ENCODE measurements at places on chromosomes 7 and 10. TPM values are rescaled to one million over a fixed set of nuclear protein-coding genes. Genes with fewer than 3 reads are reported as not detected.

DNA sequence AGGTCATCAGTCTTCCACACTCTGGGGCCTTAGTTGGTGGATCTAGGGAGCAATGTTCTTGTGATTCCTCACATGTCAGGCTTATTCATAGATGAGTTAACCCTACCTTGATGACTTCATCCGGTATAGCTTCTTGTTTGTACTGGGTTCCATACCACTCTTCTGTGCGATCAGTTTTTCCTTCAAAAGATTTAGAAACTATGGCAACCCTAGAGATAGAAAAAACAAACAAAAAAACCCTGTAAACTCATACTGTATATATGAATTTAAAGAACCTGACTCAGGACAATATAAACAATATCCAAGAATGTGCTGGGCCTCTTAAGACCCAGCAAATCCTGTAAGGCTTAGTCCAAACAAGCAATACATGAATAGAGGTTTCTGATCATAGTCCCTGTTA, 83.5 kb downstream of the IDE start:
- DNase-seq, result no peak
- no peak overlapping the region for H3K4me3 ChIP-seq
- H3K4me1 ChIP-seq, result no peaks in the 10 kb centered on the region
- no peaks in the 10 kb centered on the region for H3K27me3 ChIP-seq
- H3K27ac ChIP-seq, result no peak overlapping the region
- H3K36me3 ChIP-seq, result peaks cover 18% of the 10 kb centered on the region

DNA sequence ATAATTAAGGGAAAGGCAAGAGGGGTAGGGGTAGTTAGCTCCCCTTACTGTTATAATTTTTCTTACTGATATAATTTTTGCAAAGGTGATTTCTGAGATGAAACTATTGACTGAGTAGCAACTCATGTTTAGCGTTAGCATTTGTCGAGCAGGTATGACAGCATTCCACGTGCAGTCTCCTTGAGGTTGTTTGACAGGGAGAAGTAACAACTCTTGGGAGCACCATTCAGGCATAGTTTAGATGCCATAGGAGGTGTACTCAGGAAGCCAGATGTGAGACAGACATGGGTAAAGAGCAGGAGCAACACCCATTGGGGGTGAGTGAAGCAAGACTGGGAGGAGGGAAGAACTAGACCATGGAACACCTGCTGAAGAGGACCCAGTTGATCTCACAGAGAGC, 96.6 kb upstream of the KLF6 start:
- no peaks in the 10 kb centered on the region for H3K27me3 ChIP-seq
- H3K4me3 ChIP-seq, result no peak overlapping the region
- no peaks in the 10 kb centered on the region for H3K36me3 ChIP-seq
- H3K27ac ChIP-seq, result no peak overlapping the region

DNA sequence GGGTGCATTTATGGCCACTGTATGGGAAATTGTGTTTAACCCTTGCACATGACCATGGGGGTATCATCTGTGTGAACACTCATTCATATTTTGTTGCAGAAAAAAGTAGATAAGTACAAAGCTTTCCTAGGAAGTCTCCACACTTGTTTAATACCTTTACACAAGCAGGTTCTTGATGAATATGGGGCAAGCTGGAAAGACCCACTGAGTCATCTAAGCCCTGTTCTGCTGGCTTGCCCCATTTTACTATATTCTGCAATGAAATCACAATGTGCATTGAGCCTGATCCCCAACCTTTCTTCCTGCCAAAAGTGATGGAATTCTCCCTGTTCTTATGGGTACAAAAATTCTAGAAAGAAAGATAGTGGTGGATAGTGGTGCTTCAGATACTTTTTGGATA, 99.8 kb downstream of the CCDC71L start:
- no peaks in the 10 kb centered on the region for H3K36me3 ChIP-seq
- no peaks in the 10 kb centered on the region for H3K27me3 ChIP-seq
- no peaks in the 10 kb centered on the region for H3K4me1 ChIP-seq
- no peak overlapping the region for H3K27ac ChIP-seq
- DNase-seq, result no peak

The SLC16A12 gene
- not detected for polyA plus RNA-seq

DNA sequence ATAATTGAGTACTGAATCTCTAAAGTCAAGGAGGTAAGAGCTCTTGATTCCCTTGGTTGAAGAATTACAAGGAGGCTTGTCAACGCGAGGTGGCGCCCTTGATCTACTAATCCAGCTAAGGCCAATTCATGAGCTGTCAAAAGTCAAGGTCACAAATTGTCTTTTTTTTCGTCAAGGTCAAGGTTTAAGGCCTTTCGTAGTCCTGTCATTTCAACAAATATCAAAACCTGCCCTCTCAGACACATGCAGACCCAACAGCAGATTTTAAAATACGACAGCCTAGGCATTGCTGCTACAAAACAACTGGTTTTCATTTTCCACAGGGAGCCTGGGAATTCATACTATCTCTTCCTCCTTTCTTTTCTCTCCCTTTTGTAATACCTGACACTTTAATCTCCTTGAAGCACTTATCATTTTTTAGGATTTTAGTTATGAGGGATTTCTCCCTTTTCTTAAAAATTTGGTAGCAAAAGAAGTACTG, 3.6 kb downstream of the HOXA13 start:
- peaks cover 8% of the 10 kb centered on the region for H3K4me1 ChIP-seq
- H3K27ac ChIP-seq, result no peak overlapping the region
- DNase-seq, result peak; percentile 69
- peaks cover 21% of the 10 kb centered on the region for H3K27me3 ChIP-seq
- H3K36me3 ChIP-seq, result no peaks in the 10 kb centered on the region

The DNAJC12 gene
- polyA plus RNA-seq, result 7.6 TPM
